ENCODE measurements at places on chromosomes 5 and 9.

- DNase-seq: peak; percentile 58
Observed at GRCh38 chr9:33202552-33203201, 35.5 kb upstream of the B4GALT1 start.

- DNase-seq: no peak
Observed at GRCh38 chr5:20300110-20300509, 312.1 kb upstream of the CDH18 start.

DNA sequence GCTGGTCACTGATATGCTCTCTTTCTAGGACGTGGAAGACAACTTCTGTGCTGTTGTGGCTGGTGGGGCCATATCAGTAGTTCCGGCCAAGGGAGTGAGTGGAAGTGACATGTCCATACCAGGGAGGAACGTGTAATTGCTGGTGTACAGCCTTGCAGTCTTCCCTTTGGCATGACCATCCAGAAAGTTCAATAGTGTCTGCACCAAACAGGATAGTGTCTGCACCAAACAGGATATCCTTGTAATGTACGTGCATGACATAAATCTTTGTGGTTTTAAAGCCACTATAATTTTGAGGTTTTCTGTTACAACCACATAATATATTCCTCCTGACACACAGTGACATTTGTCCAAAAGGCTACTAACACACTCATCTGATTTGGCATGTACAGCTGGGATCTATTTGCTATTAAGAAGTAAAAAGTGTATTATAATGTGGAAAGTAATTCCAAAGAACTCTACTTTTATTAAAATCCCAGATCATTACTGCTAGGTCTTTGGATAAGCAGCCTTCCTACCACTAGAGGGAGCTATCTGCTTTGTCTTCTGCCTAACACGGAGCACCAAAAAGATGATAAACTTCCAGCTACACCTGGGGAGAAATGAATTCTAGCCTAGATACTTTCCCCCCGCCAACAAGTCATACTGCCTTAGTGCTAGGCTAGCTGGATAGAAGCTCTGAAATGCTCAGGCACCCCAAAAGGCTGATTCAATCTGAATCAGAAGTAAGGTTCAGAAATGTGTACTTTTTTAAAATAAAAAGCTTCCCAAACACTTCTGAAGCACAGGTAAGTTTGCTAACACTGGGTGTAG, 52.7 kb downstream of the RNF145 start:
- no peak for DNase-seq

DNA sequence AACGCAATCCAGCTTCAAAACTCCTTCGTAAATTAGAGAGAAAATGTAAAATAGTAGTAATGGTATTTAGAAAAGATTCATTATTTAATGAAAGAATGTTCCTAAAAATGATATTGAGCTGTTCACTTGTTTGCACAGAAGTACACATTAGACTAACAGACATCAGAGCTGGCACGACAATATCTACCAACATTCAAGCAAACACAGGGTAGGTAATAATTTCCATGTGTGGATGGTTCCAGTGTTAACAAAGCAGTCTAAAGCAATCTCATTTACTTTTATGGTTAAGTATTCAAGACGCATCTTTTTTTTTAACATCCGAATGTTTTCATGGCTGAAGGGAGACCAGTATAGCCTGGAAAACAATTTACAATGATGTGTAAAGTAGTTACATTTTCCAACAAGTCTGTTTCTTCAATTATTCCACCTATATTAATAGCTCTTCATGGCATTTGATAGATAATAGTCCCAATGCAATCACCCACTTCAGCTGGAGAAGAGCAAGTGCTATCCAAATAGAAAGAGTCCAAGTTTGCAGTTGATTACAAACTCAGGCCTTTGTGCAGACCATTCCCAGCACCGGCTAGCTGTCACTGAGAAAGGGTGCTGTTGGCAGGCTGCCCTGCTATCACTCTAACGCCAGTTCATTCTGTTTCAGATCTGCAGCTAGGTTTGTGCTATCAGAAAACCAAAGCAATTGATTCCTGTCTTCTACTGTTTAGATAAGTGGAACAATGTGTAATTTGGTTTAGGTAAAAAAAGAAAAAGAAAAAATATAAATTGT, 458.8 kb downstream of the DTWD2 start:
- no peak for DNase-seq

DNA sequence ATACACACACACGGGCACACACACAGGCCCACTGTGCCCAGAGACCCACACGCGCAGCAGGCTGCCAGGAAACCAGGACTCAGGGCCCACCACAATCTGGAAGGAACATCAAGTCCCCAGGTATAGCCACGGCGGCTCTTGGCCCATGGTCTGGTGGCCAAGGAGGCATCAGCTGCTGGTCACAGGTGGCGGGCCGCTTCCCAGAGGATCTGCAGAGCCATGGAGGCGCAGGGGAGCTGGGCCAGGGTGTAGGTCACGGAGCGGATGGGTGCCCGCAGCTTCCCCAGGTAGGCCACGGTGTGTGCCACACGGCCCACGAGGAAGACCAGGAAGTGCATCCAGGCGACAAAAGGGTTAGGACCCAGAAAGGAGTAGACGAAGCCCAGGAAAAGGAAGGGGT, 13.4 kb downstream of the PTGES start:
- no peak for DNase-seq

DNA sequence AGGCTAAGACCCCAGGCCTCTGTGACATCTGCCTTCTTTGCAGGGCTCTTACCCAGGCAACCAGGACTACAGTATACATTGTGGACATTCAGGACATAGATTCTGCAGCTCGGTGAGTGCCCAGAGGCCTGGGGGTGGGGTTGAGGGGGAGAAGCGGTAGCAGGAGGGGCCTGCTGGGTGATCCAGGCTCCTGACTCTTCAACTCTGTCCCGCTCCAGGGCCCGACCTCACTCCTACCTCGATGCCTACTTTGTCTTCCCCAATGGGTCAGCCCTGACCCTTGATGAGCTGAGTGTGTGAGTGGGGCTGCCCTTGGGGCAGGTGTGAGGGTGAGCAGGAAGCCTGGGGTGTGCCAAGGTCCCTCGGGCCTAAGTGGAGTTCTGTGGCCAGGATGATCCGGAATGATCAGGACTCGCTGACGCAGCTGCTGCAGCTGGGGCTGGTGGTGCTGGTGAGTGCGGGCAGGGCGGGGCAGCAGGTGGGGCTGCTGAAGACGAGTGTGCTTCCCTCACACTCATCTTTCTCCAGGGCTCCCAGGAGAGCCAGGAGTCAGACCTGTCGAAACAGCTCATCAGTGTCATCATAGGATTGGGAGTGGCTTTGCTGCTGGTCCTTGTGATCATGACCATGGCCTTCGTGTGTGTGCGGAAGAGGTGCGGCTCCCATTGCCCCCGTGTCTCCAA, 19.8 kb downstream of the GPRIN1 start:
- DNase-seq: no peak

- DNase-seq: no peak
Observed at GRCh38 chr9:119304555-119304954, 64.7 kb downstream of the BRINP1 start.

- DNase-seq: peak; percentile 60
Observed at GRCh38 chr9:85741095-85741874, 469 bp downstream of the AGTPBP1 start.

DNA sequence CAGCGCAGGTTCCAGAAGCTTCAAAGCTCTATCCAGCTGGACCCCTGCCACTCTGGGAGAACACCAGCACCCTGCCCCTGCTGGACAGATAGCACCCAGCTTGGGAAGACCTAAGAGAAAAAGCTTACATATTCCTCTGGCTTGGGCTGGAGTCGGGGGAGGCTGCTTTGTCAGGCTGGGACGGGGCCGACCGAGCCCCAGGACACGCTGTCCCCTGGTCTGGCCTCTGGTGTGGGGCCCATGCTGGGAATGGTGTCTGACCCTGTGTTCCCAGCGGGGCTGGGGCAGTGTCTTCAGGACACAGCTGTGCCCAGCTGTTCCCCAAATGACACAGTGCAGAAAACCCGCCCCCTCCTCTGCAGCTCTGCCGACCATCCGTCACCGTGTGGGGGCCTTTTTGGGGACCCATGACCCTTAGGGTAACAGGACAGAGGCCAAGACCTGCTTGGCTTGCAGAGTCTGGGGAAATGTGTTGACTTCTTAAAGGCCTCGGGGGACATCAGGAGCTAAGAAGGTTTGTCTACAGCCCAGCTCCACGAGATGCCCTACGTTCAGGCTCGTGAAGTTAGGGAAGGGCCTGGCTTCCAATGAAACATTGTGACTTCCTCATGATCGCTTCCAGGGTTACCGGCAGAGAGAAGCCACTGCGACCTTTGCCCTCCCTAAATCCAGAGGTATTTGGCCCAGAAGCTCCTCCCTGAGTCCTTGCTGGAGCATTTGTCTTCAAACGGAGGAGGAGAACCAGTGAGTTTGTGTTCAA, 20.4 kb upstream of the SLC2A6 start:
- DNase-seq: no peak

GRCh38 chr5:14419686-14420085, 161.9 kb upstream of the OTULINL start:
- DNase-seq: no peak
